Stimulated activated CD8-positive, alpha-beta memory T cell treated with anti-CD3 and anti-CD28 coated beads, Interleukin-7, amount 100 ng/mL, for 1 hour (primary cell): ENCODE measurements at places on chromosomes 2 and 18.

DNA sequence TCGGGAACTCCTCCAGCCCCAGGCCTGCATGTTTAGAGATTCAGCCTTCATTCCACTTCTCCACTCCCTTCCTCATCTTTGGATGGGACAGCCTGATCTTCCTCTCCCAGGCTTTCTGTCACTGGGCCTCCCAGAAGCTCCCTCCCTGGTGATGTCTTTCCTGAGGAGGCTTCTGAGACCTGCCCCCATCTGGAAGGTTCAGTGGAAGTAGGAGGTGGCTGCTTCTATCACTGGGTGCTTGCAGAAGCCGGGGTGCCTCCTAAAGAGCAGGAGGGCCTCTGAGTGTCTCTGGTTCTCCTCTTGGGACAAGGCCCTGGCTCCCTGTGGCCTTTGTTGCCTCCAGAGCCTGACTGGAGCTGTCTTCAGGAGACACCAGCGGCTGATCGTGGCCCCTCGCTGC is 108.7 kb downstream of the CELF4 start:
- DNase-seq: no peak

DNA sequence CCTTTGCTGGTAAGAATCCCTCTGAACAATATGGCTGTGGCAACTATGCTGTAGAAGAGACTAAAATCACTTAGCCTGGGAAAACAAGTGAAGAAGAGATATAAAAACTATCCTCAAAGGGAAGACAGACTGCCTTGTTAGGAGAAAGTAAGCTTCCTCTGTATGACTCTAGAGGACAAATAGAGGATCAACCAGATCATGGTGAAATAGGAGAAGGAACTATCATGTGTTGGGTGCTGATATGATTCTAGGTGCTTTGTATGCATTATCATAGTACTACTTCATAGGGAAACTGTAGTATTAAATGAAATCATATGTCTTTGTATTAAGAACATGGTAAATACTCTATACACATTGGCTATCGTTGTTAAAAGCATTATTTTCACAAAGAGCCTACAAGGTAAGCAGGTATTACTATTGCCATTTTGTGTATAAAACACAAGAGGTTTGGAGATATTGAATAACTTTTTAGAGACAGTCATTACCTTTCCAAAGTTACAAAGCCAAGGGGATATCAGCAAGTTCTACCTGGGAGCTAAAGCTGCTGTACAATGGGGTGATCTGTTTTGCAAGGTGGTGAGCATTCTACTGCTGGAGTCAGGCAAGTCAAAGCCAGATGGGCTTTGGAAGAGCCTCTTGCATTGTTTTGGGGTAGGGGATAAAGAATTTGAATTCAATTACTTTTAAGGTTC is 402.6 kb downstream of the ALK start:
- no peak for DNase-seq

GRCh38 chr2:121298476-121298875 is 13.5 kb upstream of the TFCP2L1 start:
- DNase-seq: no peak

DNA sequence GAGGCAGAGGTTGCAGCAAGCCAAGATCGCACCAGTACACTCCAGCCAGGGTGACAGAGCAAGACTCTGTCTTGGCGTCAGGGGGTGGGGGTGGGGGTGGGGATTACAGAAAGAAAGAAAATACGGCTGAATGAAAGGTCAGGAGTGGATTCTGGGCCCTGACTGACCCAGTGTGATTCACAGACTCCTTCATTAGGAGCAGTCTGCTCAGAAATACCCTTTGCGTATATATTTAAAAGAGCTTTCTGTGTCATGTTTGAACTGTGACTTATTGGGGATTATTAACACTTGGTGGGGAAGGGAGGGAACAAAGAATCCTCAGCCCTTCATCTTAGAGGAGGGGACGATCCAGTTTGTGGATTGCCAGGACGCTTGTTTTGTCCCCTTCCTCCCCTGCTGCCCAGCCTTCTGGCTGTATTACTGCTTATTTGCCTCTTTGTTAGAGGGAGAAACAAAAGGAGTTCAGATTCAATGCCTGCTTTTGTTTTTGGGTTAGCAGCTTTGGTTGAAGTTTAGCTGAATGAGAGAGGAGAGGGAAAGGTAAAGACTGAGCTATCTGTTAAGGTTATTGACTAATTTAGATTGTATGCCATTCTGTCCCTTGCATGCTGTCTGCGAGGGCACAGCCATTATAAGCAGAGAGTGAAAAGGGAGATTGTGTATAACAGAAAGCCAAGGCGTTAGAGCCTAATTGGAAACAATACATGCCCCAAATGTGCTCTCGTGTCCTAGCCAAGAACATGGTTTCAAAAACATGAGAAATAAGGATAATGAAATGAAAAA is 118.3 kb downstream of the FMNL2 start:
- no peak for DNase-seq

DNA sequence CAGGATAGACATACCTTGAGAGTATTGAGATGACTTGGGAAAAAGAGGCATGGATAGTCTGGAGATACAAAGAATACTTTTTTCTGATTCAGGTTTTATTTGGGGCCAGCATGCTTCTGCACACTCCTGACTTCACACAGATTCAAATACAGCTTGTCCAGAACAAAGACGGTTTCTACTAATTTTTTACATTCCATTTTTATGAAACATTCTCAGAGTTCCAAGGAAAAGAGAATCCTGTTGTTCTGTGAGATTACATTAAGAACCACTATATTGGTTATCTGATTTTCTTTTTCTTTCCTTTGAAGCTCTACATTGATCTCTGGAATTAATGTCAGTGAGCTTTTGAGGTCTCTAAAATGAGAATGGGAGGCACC is 41.0 kb downstream of the PTPRM start:
- no peak for DNase-seq

GRCh38 chr2:11581124-11581796 is 47.4 kb downstream of the GREB1 start:
- DNase-seq: no peak

DNA sequence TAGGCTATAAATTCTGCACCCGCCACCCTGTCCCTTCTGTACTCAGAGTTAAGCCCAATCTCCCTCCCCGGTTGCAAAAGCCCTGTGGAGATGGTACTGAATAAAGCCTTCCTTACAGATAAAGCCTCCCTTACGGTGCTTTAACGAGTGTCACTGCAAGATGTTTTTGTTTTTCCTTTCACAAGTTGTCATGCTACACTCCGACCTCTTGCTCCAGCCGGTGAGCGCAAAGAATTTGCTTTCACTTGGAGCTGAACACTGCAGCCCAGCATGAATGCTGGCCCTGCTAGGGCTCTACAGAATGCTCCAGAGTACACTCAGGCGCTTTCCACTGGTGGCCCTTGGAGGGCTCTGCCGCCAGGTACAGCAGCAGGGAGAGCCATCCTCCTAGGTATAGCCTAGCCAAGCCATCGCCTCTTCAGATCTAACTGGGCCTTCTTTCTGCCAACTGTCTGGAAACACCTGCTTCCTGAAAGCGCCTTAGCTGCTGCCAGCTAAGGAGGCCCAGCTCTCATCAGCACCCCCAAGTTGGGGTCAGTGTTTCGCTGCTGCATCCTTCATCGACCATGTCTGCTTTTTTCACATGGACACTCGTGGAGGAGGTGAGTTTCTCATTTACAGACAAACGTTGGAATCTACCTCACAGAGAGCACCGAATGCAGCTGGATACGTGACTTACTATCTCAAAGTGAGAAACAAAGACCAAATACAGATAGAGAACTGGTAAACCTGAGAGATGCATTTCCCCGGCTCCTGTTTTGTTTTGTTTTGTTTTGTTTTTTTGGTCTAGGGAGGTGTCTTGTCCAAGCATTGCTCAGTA is 13.4 kb upstream of the CREG2 start:
- no peak for DNase-seq

DNA sequence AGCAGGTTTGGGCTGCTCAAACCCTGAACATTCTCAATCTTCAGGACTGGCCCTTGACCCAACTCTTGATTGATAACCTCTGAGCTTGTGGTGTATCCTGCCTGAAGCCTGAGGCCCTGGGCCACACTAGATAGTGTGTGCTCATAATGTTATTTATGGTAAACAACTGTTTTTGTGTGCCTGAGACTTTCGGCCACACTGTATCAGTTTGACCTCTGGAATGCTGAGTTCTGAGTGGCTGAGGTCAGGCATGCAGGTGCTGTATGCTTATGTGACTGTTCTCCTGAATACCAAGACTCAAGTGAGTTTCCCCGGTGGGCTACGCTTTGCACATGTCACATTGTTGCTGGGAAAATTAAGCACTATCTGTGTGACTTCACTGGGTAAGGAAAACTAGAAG is 82.2 kb upstream of the RMP24 start:
- DNase-seq: no peak

- DNase-seq: no peak
Observed at GRCh38 chr2:2698182-2699120, 367.4 kb upstream of the MYT1L start.

- no peak for DNase-seq
Observed at GRCh38 chr18:23890589-23890988, 124.0 kb upstream of the TTC39C start.

DNA sequence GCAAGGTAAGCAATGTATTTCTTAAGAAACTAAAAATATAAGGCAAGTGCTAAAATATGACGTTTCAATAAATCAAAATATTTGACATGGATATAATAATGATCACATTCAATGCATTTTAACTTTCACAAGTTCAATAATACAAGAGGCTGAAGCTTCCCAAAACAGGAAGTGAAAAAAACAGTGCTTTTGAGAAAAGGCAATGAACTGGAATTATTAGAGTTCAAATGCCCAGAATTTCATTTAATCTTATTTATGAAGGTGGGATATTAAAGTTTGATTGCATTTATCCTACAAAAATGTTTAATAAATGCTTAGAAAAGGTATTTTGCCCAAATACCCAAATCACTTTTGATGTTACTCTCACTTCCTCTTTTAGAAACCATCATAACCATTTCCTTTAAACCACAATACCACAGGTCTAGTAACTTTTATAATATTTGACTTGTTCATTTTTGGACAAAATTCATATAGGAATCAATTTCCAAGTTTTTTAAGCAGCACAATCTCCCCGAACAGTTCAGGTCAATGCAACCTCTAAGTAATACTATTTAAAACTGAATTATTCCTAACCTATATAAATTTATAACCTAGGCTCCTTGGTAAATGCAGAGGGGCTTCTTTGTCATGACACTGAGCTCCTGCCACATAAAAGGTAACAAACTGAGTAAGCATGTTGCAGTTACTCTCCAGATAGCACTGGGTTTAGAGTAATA is 2.1 kb downstream of the NCKAP1 start:
- no peak for DNase-seq

GRCh38 chr2:134167015-134167414 is 86.9 kb upstream of the MGAT5 start:
- no peak for DNase-seq

DNA sequence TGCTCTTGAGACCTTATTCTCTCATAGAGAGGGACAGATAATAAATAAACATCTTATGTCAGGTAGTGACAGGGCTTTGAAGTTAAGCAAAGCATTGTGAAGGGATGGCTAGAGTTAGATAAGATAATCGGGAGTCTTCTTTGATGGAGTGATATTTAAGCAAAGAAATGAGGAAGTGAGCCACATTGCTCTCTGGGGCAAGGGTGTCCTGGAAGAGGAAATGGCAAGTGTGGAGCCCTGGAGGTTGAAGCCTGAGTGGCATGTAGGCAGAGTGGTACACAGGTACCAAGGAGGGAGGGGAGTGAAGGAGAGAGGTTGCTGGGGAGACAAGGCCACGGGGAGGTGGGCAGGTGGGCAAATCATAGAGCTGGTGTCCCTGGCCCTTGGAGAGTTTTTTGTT is 110.2 kb downstream of the CTAGE1 start:
- DNase-seq: no peak

DNA sequence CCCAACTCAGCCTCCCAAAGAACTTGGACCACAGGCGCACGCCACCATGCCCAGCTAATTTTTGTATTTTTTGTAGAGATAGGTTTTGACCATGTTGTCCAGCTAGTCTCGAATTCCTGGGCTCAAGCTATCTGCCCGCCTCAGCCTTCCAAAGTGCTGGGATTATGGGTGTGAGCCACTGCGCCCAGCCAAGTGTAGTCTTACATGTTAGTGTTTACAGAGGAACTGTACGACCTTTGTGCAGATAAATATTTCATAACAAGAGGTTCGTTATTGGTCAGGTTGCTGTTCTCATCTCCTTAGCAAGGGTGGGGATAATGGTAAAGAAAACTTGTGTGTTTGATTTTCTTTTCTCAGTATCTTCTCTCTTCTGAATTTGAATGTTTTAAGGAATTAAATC is 46.5 kb downstream of the RALBP1 start:
- no peak for DNase-seq

GRCh38 chr2:120606931-120607330 is 128.7 kb upstream of the GLI2 start:
- no peak for DNase-seq

DNA sequence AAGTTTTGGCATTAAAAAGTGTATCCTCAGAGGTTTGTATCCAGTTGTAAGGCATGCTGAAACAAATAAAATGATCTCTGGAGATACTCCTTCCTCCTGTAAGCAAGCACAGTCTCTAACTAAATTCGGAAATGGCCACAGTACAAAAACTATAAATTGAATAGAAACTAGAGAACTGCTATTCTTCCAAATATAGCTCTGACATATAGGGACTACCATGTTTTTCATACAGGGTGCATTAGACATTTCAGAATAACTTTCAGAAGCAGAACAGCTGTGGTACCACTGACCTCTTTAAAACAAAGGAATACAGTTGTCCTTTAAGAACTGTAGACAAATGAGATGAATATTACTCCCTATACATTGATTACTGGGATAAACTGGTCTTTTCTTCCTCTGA is 568.5 kb downstream of the ARHGAP15 start:
- no peak for DNase-seq

- DNase-seq: no peak
Observed at GRCh38 chr18:46402396-46402795, 254.6 kb downstream of the LOXHD1 start.

- no peak for DNase-seq
Observed at GRCh38 chr18:61435064-61435652, 101.9 kb downstream of the CDH20 start.

DNA sequence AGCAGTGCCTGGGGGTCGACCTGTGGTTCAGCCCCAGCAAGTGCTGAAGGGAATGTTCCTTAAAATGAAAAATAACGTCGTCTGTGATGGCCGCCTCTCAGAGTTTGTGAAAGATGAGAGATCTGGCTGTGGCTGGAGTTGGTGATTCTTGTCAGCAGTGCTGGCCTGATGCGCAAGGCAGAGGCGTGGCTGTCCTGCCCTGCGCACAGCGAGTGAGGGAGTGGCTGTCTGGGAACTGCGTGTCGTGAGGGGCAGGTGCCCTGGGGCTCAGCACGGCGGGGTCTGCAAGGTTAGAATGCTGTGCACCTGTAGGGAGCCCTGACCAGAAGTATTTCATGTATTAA is 8.8 kb downstream of the NFATC1 start:
- no peak for DNase-seq

- no peak for DNase-seq
Observed at GRCh38 chr2:18455236-18455862, 105.1 kb downstream of the RDH14 start.
